ENCODE measurements at places on chromosomes 5 and 9.

DNA sequence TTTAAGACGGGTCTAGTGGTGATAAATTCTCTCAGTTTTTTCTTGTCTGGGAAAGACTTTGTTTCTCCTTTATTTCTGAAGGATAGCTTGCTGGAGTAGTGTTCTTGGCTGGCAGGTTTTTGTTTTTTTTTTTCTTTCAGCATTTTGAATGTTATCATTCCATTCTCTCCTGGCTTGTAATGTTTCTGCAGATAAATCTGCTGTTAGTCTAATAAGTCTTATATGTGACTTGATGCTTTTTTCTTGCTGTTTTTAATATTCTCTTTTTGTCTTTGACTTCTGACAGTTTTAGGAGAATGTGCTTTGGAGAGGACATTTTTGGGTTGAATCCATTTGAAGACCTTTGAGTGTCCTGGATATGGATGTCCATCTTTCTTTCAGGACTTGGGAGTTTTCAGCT is 16.0 kb downstream of the HSD17B4 start:
- DNase-seq, result no peak

- DNase-seq, result no peak
These were observed 22.3 kb downstream of the COL5A1 start for GRCh38 chr9:134663753-134664415.

GRCh38 chr5:146669656-146670055 is 153.7 kb upstream of the GPR151 start:
- DNase-seq, result no peak

- no peak for DNase-seq
These were observed 61.0 kb downstream of the EHMT1 start for GRCh38 chr9:137679695-137680305.

GRCh38 chr9:75824816-75825568 is 65.5 kb upstream of the PCSK5 start:
- DNase-seq, result no peak

- no peak for DNase-seq
These were observed 83.1 kb upstream of the MAST4 start for GRCh38 chr5:66513130-66513529.

- DNase-seq, result no peak
These were observed 292.7 kb downstream of the CWC27 start for GRCh38 chr5:65061250-65061973.

GRCh38 chr9:135144581-135145170 is 57.2 kb downstream of the OLFM1 start:
- no peak for DNase-seq

GRCh38 chr9:35748242-35748857 is 678 bp downstream of the GBA2 start:
- DNase-seq, result peak; percentile 40

- no peak for DNase-seq
These were observed 29.0 kb downstream of the ADAM19 start for GRCh38 chr5:157546456-157547100.

DNA sequence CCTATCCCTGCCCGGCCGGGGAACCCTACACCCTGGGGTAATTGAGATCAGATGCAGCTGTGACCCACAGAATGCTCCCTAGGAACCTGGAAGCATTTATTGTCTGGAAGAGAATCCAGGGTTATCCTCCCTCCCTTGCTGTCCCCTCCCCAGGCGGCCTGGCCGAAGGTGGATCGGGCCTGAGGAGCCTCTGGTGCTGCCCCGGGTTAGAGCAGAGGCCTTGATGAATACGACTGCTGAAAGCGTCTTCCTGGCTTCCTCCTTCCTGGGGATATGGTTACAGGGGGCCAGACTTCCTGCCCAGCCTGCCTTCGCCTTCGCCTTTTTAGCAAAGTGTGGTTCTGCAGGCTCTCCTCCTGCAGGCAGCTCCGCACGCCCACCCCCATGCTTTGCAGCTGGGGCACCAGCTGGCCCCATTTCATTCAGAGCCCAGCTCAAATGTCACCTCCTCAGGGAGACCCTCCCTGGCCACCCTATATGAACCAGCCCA is 22.5 kb upstream of the PTGS1 start:
- DNase-seq, result no peak

DNA sequence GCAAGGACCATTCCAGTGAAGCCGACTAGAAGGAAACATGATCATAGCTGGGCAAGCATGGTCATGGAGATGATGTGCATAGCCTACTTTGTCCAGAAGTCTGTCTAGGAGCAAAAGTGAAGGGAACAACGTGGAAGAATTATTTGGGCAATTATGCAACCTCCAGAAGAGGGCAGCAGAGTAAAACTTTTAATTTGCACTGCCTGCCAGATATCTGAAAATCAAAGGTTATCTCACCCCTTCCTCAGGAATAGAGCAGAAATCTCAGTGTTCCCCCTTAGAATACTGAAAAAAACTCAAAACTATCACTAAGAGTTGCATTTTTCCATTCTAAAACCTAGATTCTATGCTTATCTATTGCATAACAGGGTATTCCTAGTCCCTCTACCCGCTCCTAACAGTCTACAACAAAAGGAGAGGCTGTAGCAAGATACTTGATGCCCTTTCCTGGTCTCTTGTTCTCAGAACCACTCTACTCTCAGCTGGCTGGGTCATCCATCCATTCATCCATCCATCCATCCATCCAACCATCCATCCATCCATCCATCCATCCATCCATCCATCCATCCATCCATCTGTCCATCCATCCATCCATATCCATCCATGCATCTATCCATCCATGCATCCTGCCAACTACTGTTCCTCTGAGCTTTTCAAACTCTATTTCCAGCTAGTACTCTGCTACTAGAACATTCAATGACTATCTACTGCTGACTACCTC is 8.4 kb upstream of the SETD9 start:
- DNase-seq, result no peak

DNA sequence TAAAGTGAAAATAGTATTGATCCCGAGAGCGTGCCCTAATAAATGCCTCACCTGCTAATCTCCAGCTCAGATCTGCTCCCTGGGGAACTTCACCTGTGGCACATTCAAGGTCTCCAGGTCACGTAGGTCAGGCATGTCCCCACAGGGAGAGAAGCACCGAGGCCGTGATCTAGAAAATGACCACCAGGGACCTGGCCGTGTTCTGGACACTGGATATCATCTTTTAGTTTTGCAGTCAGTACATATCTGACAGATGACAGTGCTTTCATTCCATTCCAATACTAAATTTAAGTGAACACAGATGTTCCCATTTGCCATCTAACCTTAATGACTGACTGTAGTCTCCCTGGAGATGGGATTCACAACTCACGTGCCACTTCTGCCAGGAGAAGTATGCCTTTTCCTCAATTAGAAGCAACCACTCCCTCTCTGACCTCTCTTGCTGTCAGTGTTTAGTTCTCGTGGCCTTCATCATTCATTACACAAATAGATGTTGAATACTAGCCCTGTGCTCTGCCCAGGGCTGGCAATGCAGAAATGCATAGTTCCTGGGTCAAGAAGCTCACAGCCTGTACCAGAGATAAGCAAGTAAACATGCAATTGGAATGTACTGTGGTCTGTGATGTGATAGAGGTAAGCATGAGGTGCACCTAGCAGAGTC is 276.5 kb downstream of the NTRK2 start:
- no peak for DNase-seq

DNA sequence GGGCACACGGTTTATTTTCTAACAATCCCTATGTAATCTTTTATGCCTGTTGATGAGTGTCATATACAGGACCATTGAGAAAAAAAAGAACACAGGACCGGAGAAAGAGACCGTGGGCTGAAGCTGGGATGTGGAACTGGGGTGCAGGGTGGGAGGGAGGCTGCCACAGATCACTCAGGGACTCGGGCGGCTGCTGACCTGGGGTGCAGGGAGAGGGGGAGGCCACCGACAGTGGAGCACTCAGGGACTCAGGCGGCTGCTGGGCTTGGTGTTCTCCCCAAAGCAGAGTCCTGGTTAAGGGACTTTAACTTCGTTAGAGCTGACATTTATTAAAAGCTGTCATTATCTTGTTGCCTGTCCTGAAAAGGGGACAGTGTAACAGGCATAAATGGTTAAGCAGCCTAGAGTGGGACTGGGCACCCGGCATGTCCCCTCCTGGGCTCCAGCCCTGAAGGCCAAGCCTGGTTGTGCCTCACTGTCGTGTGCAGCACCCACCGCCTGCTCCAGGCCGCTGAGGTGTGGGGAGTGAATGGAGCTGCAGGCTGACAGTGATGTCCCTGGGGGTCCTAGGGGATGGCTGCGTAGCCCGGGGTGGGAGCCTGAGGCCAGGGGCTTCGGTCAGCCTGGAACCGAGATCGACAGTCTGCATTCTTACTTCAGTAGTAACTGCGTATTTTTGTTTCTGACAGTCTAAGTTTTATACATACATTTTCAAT is 14.0 kb downstream of the NDUFS6 start:
- no peak for DNase-seq

DNA sequence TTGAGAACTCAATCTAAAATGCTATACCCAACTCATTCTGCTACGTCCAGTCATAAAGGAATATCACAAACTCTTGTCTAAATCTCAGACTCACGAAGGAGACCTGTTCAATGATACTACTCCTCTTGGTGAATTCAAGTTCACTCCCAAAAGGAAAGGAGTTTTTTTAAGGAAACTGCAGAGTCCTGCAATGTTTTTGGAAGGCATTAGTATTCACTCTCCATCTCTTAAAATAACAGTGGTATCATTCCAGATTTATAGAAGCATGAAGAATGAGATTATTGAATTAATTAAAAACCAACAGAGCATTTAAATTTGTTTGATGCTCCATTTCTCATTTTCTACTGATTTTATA is 73.4 kb downstream of the FOXD1 start:
- DNase-seq, result no peak

DNA sequence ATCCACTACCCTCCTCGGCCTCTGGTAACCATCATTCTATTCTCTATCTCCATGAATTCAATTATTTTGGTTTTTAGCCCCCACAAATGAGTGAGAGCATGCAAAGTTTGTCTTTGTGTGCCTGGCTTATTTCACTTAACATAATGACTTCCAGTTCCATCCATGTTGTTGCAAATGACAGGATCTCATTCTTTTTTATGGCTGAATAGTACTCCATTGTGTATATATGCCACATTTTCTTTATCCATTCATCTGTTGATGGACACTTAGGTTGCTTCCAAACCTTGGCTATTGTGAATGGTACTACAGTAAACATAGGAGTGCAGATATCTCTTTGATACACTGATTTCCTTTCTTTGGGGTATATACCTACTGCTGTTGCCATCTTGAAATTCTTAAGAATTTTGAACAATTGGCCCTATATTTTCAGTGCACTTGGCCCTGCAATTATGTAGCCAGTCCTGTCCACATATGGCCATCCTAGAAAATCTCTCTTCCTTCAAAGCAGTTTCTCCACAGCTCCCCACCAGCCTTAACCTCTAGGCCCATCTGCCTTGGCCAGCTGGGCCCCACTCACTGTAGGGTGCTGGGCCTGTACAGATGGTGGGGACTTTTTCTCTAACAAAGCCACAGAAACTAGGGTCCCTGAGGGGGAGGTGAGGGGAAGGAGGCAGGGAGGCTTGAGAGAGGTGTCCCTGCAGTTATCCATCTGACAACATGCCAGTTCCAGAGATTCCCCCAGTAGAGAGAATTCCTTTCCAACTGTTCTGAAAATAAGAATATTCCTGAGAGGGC is 81.9 kb upstream of the LHFPL2 start:
- DNase-seq, result no peak

- DNase-seq, result no peak
These were observed 151.7 kb upstream of the MPDZ start for GRCh38 chr9:13431222-13431536.

DNA sequence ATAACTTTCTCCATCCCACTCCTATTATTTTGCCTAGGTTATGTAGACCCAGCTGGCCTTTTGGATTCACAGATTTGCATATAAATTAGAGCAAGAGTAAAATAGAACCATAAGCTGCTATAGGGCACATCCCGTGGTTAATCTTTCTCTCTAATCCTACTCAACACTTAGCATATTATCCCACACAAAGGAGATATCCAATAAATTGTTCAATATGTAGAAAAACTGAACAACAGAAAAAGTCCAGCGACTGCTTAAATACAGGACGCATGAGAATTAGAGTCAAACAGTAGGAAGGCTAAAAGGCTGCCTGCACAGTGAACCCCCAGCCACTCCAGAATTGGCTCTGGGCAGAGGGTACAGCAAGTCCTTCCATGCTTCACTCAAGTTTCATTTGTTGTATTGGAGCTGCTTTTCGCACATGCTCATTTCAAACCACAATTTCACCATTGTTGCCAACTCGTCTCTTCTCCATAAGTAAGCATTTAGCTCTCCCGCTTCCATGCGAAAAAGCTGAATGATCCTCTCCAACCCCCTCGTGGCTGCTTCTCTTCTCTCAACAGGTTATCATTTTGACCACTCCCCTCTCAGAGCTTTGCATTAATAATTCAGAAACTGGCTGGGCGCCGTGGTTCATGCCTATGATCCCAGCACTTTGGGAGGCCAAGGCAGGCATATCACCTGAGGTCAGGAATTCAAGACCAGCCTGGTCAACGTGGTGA is 14.1 kb upstream of the IQGAP2 start:
- no peak for DNase-seq

- DNase-seq, result no peak
These were observed 1354.4 kb upstream of the C9orf72 start for GRCh38 chr9:28927691-28928090.

DNA sequence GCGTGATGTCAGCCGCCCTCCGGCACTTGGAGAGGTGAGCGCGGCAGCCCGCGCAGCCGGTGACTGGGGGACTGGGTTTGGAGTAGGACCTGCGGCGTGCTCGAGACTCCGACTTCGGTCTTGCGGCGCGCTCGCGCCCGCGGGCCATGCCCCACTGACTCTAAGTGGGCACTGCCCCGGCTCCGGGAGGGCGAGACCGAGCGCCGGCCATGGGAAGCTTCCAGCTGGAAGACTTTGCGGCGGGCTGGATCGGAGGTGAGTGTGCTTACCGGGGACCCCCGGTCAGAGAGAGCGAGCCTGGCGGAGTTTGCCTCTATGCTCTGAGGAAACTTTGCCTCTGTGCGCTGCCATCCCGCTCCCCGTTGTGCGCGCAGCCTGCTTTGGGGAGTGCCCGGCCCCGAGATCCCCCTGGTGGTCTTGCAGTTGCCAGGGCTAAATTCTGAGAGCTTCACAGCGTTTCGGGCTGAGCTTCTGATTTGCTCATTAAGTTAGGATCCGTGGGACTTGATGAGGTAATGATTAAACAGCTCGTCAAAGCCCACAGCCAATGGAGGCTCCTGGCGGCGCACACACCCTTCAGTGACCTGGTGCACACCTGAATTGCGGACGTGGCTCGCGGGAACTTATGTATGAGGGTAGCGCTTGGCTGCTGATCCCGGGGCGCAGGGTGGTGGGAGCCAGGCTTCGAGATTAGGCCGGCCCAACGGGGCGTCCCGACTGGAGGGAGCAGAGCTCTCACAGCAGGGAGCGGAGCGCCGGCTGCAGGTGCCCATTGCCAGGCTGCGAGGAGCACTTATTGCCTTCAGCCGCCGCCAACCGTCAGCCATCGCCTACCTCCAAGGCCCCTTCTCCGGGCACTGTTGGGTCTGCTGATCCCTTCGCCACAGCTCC is at the start of gene SLC25A48:
Gene SLC25A48, plus strand, starts transcription at position 25 of the 891 bp plus-strand sequence. Its CDS starts 185 bp downstream, at position 210.
- DNase-seq, result peak; percentile 5
